ENCODE measurements at places on chromosomes 7 and 10. TPM values are rescaled to one million over a fixed set of nuclear protein-coding genes. Genes with fewer than 3 reads are reported as not detected.

ATG9B gene
- total RNA-seq = not detected

OR2A1 gene
- 0.36 TPM for total RNA-seq

CYP2E1 gene
- total RNA-seq = 1.8 TPM

SHH gene
- total RNA-seq = not detected

OR2A5 gene
- not detected for total RNA-seq

IFIT1B gene
- total RNA-seq = not detected

TBXAS1 gene
- 0.72 TPM for total RNA-seq

MTURN gene
- 32.1 TPM for total RNA-seq

GLCCI1 gene
- 9.1 TPM for total RNA-seq

CCDC172 gene
- total RNA-seq = not detected

FAM131B gene
- total RNA-seq = 1.2 TPM

NKX2-3 gene
- total RNA-seq = not detected

AQP1 gene
- 0.59 TPM for total RNA-seq

TUBAL3 gene
- total RNA-seq = not detected

FAM180A gene
- 28.9 TPM for total RNA-seq

CALHM3 gene
- total RNA-seq = not detected

PAPOLB gene
- under 0.01 TPM for total RNA-seq
